ENCODE measurements at places on chromosomes 13 and 19.

GRCh38 chr13:39879286-39880035 lies 224.0 kb downstream of the COG6 start:
- no peak for DNase-seq

DNA sequence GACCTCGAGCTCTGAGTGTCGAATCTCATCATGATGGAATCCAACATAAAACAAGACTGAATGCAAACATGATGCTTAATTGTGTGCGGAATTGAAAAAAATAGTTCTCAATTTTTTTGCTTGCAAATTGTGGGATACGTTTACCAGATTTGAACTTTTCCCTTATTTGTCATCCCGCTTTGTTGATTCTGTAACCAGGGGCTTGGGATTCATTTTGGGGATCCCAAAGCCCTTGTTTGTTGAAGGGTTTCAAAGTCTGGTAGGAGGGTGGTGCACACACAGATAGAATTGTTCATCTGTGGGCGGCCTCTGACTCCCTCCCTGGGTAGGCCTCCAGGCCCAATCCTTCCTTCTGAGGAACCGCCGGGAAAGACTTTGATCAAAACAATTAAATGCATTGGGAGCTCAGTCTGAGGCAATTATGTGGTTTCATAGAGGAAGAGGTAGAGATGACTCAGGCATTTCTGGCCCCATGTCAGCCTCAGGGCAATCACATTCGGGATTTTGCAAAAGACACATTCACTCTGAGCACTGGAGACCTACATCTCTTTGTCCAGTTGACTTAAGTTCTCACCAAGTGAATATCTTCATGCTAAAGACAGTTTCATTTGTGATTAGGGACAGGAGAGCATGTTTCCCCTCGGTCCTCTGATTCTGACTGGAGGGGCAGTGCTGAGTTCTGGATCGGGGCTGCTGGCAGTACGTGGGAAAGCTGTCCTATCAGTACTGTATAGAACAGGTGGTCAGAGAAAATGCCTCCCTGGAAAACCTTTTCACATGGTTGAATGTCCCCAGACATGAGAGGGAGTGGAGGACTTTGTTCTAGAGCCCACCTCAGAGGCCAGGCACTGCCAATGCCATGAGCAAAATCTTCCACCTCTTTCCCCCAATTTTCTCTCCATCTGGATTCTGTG lies 27.8 kb upstream of the IGFL4 start:
- no peak for DNase-seq

GRCh38 chr13:82412749-82413148 lies 1469.5 kb downstream of the SLITRK1 start:
- DNase-seq, result no peak

DNA sequence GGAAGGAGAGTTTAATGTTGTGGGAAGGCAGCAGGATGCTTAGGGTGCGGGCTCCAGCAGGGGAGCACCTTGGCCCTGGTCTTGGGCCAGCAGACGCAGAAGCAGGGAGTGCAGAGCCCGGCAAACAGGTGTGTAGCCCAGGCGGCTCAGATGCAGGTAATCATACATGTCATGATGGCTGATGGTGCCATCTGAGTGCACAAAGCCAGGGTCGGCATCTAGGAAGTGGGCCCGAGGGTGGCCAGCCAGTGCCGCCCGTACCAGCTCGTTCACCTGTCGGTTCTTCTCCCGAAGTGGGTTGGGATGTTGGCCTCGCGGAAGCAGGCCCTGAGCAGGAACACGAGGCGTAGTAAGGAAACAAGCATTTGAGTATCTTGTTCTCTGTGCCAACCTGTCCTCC lies 4.9 kb upstream of the PRR19 start:
- no peak for DNase-seq

DNA sequence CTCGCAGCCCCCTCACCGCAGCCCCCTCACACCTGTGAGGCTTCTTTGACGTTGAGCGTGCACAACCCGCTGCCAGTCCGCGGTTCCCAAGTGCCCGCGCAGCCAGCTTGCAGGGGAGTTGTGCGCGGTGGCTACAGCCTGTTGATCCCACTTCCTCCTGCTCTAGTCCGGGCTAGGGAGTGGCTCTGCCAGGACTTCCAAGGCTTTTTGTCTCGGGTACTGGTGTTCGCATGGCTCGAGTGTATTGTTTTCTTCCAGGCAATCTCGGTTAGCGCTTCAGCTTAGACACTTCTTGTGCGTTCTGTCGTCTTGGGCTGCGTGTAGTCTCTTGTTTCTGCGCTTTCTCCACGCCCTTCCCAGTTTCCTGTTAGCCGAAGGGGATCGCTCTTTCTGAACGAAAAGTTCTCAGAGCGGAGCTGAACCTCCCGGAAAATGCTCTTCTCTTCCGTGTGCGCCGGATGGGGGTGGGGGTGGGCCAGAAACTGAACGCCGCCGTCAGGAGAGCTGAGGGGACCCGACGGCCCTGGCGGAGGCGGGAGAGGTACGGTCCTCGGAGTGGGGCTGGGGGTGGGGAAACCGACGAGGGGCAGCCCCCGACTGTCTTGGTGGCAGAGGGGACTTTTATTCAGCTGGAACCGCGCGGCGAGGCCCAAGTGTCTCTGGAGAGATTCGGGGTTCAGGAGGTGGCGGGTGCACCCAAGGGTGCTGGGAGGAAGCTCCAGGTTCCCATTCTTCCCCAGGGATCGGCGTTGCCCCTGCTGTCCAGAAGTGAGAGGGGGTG lies 697 bp upstream of the DGKH start:
- DNase-seq, result no peak

GRCh38 chr19:52962394-52963246 lies at the start of gene ZNF816:
ZNF816 (minus strand) TSS chr19:52962881; CDS start chr19:52956089, 6,792 bp downstream.
- DNase-seq, result peak; percentile 98

- DNase-seq, result no peak
Observed at GRCh38 chr19:6279620-6279930, 200 bp downstream of the MLLT1 start.

DNA sequence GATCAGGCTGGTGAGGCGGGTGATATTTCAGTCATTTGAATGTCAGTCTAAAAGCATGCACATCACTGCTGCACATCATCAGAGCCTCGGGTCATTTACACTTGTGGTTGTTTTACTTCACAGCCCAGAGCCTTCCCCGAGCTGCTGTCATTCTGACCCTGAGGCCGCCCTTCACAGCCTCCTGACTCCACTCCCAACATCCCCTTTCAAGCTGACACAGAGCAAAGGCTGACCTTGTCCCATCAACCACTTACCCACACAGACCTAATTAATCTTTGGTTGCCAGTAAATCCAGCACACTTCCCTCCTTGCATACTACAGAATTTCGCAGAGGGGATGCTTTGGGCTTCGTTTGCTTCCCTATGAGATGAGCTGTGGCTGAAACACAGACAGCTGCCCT lies 528.1 kb downstream of the DIAPH3 start:
- no peak for DNase-seq

Measured in stimulated activated CD4-positive, alpha-beta T cell treated with anti-CD3 and anti-CD28 coated beads, Interleukin-1b, Interleukin-23, amount 100 ng/mL, for 24 hours (primary cell).